NCI-H2081 treated with DMSO at 0.1 percent for 48 hours (cell line): ENCODE measurements at places on chromosomes 2 and 18.
A peak's percentile ranks its signal among the peaks of the same experiment; 100 is the strongest.

- DNase-seq, result no peak
Measured at GRCh38 chr18:54515149-54515548, 75.9 kb upstream of the DYNAP start.

DNA sequence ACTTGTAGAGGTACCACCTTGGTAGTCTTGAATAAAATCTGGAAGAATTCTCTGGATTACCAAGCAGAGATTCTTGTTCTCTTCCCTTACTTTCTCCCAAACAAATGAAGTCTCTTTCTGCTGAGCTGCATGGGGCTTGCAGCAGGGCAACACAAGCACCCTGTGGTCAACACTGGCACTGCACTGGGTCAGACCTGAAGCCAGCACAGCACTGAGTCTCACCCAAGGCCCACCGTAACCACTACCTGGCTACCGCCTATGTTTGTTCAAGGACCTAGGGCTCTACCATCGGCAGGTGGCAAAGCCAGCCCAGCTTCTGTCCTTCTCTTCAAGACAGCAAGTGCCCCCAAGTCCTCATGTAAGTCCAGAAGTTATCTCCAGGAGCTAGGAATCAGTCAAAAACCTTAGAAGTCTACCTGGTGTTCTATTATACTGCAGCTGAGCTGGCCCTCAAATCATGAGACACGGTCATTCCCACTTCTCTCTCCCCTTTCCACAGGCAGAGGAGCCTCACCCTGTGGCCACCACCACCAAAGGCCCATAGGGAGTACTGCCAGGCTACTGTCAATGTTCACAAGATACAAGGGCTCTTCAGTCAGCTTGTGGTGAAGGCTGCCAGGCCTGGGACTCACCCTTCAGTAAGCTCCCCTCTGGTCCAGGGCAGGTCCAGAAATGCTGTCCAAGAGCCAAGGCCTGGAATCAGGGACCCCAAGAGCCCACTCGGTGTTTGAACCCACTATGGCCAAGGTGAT is 18.4 kb downstream of the VPS54 start:
- DNase-seq, result no peak

- DNase-seq, result no peak
Measured at GRCh38 chr2:175840256-175840655, 161.8 kb downstream of the LNPK start.

DNA sequence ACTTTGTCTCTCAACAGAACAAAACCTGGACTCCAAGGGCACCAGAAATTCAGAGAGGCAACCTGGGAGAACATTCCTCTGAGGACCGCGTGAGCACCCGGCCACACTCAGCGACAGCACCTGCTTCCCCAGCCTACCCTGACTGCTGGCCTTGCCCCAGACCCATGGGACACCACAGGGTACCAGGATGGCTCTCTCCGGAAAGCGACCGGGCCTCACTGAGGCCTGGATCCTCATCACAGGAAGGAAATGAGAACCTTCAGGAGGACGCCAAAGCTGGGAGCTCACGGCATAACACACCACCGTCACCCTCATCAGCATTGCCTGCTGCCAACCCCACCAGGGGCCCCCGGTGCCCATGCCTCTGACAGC is 38.9 kb downstream of the HS6ST1 start:
- DNase-seq, result no peak

DNA sequence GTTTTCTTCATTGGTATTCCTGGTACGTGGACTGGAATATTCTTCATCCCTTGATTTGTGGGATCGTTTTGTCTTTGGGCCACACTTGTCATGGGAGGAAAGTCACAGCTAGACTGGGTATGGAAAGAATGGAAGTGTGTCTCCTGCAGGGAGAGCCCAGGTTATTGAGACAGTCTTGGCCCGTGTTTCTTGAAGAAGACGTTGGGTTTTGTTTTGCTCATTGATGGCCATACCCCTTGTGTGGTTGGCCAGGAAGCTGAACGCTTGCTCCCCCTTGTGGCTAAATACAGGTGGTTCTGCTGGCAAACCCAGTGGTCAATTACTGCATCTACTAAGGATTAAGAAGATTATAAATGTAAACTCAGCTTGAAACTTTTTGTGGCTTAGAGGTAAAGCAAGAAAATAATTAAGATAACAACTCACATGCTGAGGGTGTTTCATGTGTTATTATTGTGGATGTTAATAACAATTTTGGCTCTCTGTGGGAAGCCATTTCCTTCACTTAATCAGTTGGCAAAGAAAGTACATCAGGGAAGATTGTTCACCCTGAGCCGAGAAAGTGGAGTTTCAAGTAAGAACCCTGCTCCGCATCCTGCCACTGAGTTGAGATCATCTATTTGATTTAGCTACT is 91.8 kb downstream of the NEDD4L start:
- no peak for DNase-seq

- DNase-seq, result no peak
Measured at GRCh38 chr18:41227993-41228392, 727.0 kb upstream of the PIK3C3 start.

- no peak for DNase-seq
Measured at GRCh38 chr18:49638209-49638785, 76.4 kb downstream of the LIPG start.

DNA sequence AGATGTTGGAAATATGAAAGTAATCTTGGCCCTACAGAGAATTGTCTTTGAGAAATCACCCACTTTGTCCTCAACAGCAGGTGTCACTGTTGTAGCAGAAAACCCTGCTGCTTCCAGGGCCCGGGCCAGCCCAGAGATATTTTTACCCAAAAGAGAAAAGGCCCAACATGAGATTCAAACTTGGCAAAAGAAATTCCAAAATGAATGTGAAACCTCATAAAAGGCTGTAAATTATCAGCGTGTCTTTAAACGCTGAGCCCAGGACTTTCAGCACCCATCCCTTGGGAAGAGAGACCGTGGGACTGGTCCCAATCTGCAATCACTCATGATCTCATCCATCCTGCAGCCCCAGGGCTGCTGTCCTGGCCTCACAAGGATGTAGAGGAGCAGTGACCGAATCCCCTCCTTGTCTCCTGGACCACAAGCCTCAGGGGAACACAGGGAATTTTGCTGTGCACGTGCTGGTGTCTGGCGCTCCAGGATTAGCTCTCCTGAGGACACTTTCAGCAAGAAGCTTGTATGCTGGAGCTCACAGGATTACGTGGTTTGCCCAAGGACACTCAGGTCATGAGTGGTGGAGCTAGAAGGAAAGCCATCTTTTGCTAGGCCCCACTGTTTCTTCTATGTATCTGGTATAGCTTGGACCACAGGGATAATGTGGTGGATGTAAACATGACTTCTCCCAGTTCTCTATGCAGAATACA is 202.1 kb downstream of the RNF144A start:
- DNase-seq, result peak; percentile 26

DNA sequence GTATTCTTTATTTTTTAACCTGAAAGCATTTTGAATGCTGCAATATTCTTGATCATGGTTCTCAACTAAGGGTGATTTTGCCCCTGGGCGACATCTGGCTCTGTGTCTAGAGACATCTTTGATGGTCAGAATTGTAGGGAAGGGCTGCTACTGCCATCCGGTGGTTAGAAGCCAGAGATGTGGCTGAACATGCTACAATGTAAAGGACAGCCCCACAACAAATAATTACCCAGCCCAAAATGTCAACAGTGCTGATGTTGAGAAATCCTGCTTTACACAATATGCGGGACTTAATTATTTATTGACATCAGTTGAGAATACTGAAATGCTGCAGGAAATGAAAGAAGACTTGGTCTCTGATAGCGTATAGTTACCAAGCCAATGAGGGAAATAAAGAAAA is 37.5 kb upstream of the SERPINB2 start:
- no peak for DNase-seq

- DNase-seq, result no peak
Measured at GRCh38 chr2:16021611-16022363, 81.4 kb downstream of the MYCN start.

DNA sequence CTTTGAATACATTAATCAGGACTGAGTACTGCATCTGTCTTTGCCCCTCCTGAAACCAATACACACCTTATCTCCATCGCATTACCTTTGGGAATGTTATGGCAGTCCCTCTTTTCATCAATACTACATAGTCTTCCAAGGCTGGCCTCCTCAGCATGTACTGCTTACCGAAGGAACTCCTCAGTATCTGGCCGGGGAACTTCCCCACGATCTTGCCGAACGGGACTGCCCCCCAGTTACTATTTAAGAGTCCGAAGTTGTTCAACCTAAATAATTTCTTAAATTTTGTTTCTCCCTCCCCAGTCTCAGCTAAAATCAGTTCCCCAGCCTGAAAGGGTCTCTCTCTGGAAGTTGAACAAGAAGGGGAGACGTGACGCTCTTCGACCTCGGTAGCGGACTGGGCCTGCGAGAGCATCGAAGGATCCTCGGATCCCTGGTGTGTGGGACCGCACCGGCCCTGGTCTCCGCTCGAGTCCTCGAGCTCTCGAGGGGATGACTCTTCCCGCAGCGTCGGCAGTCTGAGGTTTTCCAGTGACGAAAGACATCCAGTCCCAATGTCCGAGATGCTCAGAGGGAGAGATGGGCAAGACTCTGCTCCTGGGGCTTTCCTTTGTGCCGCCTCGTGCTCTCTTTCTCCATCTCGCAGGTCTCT is 489 bp downstream of the TRMT61B start:
- no peak for DNase-seq

DNA sequence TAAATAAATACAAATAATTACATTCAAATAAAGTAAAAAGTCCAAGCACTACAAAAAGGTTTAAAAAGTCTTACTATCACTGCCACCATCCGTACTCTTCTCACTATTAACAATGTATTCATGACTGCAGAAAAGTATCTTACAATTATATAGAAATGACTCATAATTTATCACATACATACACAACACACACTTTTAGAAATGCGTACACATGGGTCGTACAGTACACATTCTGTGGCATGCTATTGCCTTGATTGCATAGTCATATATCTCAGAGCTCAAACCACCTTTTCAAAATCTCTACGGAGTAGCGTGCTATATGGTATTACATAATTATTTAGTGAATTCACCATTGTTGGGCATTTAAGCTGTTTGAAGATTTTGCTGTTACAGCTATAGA is 41.6 kb upstream of the ANXA4 start:
- no peak for DNase-seq

DNA sequence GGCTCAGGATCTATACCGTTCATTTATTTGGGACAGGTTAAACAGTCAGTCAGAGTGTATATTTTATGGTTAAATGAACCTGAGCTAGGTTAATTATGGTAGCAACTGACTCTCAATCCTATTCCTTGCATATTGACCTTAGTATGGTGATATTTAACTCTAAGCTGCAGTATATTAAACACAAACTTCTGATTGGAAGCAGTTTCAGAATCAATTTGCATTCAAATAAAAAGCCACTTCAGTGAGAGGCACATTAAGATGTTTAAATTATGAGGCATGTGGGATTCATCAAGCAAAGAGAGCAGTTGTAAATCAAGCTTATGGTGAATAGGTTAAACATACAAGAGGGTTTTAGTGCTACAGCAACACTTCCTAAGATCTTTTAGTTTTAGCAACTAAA is 40.4 kb downstream of the FRZB start:
- no peak for DNase-seq

DNA sequence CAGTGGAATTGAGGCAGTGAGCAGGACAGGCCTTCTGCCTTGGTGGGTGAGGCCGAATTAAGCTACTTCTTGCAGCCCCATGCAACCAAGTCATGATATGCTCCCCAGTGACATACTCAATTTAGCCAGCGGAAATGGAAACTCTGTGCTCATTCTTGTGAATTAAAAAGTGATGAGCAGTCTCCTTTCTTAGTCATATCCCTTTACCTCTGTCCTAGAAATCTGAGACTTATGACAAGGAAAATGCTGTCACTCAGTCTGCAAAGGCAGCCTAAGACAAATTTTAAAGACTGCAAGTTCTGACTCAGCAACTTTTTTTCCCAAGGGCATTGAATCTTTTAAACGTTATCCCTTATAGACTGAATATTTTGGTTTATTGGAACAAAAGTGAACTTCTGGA is 218.2 kb downstream of the SH3BP4 start:
- DNase-seq, result no peak

DNA sequence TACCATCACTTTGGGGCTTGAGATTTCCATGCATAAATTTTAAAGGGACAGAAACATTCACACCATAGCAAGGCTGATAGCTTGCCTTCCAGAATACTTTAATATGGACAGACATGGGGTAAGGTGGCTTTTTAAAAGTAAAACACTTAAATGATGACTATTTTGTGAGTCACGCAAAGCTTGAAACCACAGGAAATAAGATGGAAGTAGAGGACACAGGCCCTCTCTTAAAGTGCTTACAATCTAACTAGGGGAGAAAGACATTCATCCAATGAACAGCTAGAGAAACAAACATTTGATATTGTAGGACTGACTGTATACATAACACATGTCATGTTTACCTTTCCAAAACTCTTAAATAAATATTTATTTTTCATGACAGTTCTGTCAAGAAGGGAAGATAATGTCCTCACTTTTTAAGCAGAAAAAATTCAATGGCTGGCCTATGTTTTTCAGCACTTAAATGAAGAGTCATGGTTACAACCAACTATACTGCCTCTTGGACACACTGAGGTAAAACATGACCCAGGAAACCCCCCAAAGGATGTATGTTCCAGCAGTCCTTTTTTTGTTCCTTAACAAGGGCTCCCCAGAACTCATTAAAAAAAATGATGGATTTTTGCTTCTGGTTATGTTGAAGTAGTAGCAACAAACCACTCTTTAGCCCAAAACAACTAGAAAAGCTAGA is 120.0 kb upstream of the RBMS1 start:
- DNase-seq, result no peak

GRCh38 chr2:29317077-29317517 is 201.9 kb downstream of the CLIP4 start:
- DNase-seq, result no peak

- DNase-seq, result no peak
Measured at GRCh38 chr18:41038071-41038470, 917.0 kb upstream of the PIK3C3 start.

GRCh38 chr2:95234816-95235215 is 27.5 kb downstream of the ZNF892 start:
- DNase-seq, result no peak

- no peak for DNase-seq
Measured at GRCh38 chr18:54100920-54101470, 123.5 kb downstream of the MBD2 start.

GRCh38 chr2:168561991-168562390 is 105.9 kb downstream of the CERS6 start:
- no peak for DNase-seq

DNA sequence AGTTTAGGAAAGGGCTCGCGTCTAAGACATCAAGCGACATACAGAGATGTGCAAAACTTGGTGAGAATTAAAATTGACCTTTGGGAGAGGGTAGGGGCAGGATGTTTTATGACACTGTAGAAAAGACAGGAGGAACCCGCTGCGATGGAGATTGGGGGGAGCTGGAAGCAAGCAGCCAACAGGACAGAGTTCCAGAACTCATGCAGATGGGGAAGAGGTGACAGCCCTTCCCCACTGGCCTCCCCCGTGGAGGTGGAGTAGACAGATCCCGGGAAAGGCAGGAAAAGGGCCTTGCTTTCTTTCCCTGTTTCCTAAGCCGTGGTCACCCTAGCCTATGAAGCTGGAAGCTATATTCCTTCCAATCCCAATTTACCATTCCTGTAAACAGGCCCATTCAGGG is 39.1 kb downstream of the ANO7 start:
- DNase-seq, result no peak

- no peak for DNase-seq
Measured at GRCh38 chr2:22673529-22673928, 711.5 kb upstream of the KLHL29 start.
